ENCODE measurements at places on chromosomes 5 and 9. TPM values are rescaled to one million over a fixed set of nuclear protein-coding genes. Genes with fewer than 3 reads are reported as not detected.

The TIMD4 gene
- total RNA-seq, result 0.54 TPM

The NKD2 gene
- total RNA-seq, result 8.9 TPM

GRCh38 chr5:133256276-133256675 is 204.5 kb downstream of the HSPA4 start:
- H3K27ac ChIP-seq, result no peak overlapping the region
- H3K4me1 ChIP-seq, result no peaks in the 10 kb centered on the region
- no peaks in the 10 kb centered on the region for H3K27me3 ChIP-seq
- no peak overlapping the region for H3K4me3 ChIP-seq

DNA sequence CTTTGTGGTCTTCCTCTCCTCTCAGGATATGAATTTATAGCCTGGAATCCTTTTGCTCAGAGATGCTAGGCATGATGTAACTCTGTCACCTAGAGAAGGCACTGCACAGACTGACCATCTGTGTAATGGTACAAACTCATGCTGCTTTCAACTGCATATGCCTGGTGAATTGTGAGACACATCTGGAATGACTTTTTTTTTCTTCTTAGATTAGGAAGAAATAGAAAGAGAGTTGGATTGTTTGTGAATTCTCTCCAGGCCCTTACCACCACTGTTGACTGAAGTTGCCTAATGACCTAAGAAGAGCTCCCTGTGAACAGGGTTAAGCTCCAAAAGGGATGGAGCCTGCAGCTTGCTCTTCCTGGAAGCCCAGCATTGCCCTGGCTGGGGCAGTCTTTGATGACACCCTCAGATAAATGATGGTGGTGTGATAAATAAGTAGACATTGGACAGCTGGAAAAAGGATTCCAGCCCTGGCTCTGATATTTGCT is 47.8 kb upstream of the TRIM32 start:
- no peaks in the 10 kb centered on the region for H3K27me3 ChIP-seq
- H3K36me3 ChIP-seq, result no peaks in the 10 kb centered on the region
- no peaks in the 10 kb centered on the region for H3K4me1 ChIP-seq
- DNase-seq, result no peak
- no peak overlapping the region for H3K27ac ChIP-seq
